Daoy (cell line): ENCODE measurements at places on chromosomes 1 and 21. TPM values are rescaled to one million over a fixed set of nuclear protein-coding genes. Genes with fewer than 3 reads are reported as not detected.

DNA sequence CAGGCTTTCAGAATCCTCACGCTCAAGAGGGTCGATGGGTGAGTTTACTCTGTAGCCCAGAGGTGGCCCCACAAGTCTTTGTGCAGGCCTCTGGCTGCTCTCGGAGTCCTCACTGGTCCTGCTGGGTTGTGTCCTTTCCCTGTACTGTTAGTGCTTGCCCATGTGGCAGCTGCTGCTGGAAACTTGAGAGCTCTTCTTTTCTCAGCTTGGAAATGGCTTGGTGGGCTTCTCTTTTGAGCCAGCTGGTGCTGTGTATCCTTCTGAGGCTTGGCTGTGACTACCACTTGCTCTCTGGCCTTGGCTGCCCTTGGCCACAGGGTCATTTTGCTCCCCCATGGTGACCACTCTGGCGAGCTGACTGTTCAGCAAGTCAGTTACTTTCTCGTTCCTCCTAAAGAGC, 82.2 kb upstream of the LMO4 start:
- DNase-seq = no peak

SLC45A1 gene
- total RNA-seq = 0.06 and 0.34 TPM in 2 replicates

GRCh38 chr1:201556841-201557571, 18.1 kb downstream of the NAV1 start:
- peak; percentile 61 for DNase-seq

- DNase-seq = peak; percentile 27
These were observed 10.0 kb downstream of the PLA2G2D start for GRCh38 chr1:20109223-20109856.

GRCh38 chr1:165884690-165885304, 57.4 kb downstream of the UCK2 start:
- DNase-seq = no peak

GRCh38 chr1:228084325-228084724, 1.8 kb downstream of the ARF1 start:
- DNase-seq = no peak

DNA sequence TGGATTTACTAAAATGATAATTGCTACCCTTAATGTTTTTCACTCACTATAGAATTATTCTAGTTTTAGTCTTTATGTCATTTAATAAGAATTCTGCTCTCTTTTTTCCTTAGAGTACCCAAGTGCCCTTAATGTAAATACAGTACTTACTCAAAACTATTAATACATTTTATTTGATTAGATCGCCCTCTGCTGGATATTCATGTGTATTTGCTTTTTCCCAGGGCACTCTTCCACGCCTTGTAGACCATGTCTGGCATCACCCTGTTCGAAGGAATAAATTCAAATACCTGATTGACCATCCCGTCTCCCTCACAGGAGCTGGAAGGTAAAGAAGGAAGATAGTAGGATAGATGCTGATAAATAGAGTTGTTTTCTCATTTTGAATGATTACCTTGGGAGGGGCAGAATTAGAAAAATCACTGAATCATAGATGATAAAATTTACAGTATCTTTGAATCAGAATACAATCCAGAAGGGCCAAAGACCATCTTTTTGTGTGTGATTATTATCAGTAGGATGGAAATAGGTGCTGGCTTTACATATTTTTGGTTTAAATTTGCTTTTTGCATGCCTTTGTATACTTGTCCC, 4.1 kb downstream of the AXDND1 start:
- peak; percentile 39 for DNase-seq

DNA sequence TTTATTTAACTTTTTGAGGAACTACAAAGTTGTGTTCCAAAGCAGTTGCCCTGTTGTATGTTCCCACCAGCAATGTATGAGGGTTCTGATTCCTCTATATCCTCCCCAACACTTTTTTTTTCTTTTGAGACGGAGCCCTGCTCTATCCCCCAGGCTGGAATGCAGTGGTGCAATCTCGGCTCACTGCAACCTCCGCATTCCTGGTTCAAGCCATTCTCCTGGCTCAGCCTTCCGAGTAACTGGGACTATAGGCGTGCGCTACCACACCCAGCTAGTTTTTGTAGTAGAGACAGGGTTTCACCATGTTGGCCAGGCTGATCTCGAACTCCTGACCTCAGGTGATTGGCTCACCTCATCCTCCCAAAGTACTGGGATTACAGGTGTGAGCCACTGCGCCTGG, 60.4 kb upstream of the ENAH start:
- DNase-seq = no peak

DNA sequence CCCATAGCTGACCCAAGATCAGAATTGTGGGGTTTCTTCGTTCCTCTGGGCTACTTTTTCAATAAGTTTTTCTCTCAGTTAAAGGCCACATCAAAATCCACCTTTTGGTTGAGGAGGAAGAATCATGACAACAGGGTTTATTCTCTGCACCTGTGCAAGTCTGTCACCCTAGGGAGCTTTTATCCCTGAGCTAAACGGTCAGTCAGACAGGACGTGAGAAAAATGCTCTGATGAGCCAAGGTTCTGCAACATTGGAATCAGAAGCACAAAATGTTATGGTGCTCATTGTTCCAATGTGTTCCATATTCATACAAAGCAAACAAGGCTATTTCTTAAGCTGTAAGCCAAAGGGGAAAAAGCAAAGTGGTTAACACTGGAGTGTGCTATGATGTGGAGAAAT, 7.4 kb upstream of the ERICH3 start:
- DNase-seq = no peak

DNA sequence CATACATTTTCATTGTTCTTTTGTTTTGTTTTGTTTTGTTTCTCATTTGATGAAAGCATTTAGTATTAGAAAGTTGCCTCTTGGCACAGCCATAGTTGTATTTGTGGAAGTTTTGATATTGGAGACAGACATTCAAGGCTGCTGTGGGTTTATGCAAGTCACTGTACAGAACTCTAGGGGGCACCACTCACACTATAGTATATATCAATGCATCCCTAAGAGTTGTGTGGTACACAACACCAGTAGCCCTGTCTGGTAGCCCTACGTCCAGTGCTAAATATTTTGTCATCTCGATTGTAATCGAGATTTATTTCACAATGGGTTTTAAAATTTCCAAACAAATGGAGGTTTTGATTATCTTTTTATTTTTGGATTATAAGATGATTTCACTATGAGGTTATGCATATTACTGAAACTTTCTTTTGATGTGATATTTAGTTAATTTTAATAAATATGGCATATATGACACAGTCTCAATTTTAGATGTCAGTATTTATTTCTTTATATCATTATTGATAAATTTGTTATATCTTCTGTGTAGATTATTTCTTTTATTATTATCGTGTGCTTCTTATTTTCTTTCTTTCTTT, 112.2 kb downstream of the NR5A2 start:
- DNase-seq = peak; percentile 52

- DNase-seq = peak; percentile 76
These were observed 6.2 kb downstream of the PAX7 start for GRCh38 chr1:18636596-18637508.

DNA sequence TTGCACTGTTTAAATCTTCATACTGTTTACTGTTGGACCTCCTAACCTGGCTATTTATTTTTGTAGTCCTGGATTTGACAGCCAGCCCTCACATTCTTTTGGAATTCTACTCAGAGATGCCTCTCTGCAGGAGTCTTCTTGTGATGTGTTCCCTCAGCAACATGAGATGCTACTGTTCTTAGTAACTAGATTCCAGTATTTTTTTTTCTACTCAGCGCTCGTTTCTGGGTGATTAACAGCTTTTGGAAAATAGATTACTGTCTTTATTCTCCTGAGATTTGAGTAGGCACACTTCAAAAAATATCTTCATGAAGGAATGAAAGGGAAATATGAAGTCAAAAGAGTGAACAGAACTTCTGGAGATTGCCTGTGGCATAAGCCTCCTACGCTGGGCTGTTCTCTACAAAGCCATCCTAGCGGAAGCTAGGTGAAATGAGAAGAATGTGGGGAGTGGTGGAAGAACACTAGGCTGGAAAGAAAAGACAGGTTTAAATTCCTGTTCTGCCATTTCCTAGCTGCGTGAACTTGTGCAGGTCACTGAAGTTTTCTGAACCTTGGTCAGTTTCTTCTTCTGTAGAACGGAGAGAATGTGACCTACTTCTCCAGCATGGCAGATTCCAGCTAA, 75.9 kb downstream of the LRRC8C start:
- DNase-seq = no peak

- DNase-seq = peak; percentile 48
These were observed 235.0 kb upstream of the FGGY start for GRCh38 chr1:59061876-59062275.

MANEAL gene
- total RNA-seq = 2.6 and 4.4 TPM in 2 replicates

- no peak for DNase-seq
These were observed 29.9 kb downstream of the MAP10 start for GRCh38 chr1:232835166-232835565.
